HL-60 (cell line): ENCODE measurements at places on chromosomes 1 and 21.

- DNase-seq: peak; percentile 61
Observed at GRCh38 chr1:156608036-156608674, 6.9 kb upstream of the GPATCH4 start.

DNA sequence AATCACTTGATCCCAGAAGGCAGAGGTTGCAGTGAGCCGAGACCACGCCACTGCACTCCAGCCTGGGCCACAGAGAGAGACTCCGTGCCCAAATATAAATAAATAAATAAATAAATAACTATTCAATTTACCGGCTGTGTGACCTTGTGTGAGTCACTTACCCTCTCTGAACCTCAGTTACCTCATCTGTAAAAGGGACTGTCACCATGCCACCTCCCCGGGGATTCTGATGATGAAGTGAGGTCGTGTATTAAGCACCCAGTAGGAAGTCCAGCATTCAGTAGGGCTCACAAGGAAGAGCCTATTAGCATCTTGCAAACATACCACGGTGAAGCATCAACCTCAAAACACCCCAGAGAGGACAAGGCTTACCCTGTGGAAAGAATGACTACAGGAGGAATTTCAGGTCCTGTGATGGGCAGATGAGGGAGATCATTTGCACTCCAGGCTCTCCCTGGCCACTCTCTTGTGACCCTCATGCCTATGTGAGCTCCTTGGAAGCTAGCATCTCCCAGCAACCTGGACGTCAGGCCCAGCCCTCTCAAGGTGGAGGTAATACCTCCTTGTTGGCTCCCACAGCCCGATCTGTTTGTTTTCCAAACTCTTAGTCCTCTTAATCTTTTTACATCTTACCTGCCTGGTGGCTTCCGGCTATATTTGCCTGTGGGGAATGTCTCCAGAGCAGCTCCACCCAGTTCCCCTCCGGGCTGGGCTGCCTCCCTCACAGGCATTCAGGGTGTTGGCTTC is 7.6 kb upstream of the C1QA start:
- DNase-seq: no peak

- no peak for DNase-seq
Observed at GRCh38 chr21:29029524-29029923, 5.1 kb downstream of the USP16 start.

- DNase-seq: no peak
Observed at GRCh38 chr21:39796466-39796865, 51.5 kb downstream of the IGSF5 start.
